ENCODE measurements at places on chromosomes 16 and 17.

- no peak for DNase-seq
These were observed 680 bp upstream of the CCL15 start for GRCh38 chr17:36001862-36002603.

- peak; percentile 86 for DNase-seq
These were observed 792 bp upstream of the RAC3 start for GRCh38 chr17:82030470-82031302.

DNA sequence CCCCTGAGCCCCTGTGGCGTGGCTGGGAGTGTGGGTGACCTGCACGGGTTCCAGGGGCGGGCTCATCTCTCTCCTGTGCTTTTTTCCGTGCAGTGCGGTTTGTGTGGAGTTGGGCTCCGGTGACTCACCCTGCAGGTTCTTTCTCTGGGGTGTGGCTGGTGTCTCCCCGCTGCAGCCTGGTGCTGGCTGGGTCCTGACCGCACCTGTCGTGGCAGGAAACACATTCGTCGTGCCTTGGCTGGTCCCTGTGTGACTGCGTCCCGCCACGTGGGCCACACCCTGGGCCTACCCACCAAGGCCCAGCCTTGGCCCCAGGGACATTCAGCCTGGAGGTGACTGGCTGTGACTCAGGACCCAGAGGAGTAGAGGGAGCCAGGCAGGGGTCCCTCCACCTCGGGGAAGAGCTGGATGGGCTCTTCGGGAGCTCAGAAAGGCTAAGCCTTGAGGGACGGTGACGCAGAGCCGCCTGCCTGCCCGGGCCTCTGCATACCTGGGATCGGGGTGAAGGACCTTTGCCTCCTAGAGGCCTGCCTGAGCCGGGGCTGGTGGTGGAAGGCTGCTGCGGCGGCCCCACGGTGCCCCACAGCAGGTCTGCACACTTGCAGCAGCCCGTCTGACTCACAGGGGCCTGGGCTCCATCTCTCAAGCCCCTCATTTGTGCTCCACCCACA lies 7.8 kb downstream of the TRAF7 start:
- DNase-seq = no peak

DNA sequence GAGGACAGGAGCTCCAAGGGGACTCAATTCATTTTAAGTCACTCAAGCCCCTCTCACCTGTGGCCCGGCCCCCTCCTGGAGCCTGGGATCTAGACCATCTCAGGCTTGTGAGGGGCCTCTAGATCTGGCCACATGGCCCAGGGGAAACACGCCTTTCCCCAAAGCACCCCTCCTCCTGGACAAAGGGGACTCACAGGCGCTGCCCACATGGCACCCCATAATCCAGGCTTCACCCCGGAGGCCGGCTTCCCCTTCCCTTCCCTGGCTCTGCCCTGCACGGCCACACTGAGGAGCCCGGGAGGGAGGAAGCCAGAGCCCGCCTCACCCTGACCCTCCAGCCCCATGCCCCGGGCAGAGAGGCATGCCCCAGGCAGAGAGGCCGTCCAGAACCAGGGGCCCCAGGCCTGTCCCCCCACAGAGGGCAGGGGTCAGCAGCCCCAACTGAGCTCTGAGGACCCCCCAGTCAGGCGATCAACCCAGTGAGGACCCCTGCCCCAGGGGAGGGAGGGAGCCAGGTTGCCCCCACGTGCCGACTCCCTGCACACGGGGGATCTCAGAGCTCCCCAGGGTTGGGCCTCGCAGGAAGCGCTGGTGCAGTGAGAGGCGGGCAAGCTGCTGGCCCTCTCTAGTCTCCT lies 10.9 kb downstream of the HS3ST6 start:
- DNase-seq = no peak

DNA sequence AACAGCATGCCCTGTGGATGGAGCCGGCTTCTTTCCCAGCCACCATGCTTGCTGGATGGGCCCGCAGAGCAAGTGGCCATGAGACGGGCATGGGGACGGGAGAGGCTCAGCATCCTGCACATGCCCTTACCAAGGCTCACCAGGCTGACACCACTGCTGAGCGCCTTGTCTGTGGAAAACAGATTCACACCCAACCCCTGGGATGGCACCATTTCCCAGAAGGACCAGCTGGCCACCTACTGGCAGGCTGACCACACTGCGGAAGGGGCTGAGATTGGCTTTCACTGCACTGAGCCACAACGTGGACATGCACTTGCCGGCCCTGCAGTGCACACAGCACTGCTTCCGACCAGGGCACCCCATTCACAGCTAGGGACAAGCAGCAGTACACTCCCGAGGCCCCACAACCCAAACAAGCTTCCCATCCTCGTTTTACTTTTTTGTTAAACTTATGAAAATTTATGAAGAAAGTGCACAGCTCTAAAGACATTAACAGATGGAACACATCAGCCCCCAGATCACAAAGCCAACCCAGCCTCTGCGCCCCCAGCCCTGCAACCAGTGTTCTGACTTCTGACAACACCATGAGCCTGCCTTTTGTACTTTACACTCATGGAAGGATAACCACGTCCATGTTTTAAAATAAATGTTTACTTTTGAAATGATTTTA lies 13.9 kb upstream of the KRTAP17-1 start:
- peak; percentile 52 for DNase-seq

- DNase-seq = no peak
These were observed 229.4 kb upstream of the CACNG5 start for GRCh38 chr17:66605541-66605940.

DNA sequence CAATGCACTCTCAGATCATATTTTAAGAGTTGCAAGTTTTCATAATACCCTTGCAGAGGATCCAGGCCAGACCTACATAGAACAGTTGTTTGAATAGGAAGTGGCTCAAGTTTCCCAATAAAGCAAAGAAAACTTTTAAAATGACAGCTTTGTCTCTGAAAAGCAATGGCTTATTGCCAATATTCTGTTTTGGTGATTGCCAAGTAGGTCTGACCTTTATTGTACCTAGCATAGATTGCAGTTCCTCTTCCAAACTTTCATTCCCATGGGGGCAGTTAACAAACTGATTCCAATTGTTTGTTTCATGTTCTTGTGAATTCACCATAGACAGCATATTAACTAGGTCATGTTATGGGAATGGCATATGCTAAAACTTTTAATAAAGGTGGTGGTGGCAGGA lies 664.6 kb upstream of the CA10 start:
- DNase-seq = no peak

DNA sequence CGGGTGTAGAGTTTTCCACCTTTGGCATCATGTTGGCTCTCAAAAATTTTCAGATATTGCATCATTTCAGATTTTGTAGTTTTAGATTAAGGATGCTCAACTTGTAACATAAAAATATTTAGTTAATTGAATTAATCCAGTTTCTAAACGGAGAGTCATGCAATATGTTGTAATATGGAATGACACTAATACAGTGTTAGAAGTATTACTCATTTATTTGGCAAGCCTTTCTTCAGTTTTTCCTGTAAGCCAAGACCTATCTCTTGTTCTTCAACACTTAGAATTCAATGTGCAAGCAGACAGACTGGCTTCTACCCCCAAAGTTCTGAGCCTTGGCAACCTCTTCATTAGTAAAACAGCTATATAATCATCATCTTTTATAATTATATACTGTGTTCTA lies 985.0 kb upstream of the GOT2 start:
- no peak for DNase-seq

All from suppressor macrophage (primary cell).